ENCODE measurements at places on chromosomes 6 and 20.

DNA sequence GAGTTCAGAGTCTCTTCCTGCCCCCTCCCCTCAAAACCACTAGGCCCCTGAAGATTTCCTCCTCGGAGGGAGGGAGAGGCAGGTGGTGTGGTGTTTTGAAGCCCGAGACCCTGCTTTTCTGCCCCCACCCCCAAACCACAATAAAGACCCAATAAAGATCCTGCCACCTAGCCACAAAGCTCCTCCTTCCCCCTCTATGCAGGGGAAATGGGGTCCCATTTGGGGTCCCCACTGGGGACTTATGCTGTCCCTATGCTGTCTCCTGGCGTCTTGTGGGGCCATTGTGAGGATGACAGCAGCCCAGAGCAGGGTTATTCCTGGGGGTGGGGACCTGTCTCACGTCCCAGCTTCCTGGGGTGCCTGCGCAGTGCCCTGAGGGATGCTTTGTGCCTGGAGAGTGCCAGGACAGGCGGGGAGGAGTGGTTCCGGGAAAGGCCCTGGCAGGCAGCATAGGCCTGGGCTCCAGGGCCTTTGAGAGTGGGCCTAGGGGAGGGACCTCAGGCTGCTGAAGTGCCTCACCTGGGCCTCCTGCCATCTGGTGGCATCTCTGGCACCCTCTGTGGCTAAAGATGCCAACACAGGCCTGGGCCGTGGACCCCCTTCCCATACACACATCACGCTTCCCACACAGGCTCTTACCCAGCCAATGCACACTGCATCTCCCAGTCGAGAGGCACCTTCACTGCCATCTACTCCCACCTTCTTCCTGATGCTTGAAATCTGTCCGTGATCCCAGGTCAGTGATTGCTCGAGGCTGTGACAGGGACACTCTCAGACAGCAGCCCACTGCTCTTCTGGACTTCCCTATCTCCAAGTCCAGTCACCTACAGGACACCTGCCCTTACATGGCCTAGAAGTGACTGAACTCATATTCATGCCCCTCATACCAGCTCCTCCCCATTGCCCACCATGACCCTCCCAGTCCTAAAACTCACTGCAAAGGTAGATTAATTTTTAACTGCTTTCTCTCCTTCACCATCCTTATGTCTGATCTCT, 7.9 kb upstream of the ARMC12 start:
- ATAC-seq, result no peak

GRCh38 chr20:24147961-24148360, 159.4 kb upstream of the GGTLC1 start:
- no peak for ATAC-seq

GRCh38 chr6:169289619-169290339, 36.1 kb upstream of the THBS2 start:
- no peak for ATAC-seq

DNA sequence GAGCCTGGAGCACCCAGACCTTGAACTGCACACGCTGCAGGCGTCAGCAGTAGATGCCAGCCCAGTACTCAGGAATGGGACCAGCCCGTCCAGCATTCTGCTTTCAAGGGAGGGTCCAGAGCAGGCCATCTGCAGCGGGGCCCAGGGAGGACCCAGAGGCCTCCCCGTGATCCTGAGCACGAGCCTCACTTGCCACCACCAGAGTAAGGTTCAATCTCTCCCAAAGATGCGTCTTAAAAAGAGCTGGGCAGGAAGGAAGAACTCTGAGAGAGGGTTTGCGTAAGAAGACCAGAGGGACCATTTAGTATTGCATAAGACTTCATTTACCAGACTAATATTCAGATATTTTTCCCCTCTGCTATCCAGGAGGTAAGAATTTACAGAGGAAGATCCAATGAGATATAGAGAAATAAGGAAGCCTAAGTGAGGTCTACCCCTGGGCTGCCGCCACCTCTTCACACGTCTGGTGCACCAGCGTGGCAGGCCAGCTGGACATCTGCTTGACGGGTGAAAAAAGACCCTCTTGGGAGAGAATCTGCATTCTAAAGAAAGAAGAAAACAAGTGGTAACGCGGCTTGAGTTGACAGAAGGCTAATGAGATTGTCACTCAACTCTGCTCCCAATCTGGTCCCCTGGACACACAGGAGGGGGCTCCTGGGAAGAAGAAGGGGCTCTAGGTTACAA, 107.3 kb downstream of the PRND start:
- ATAC-seq, result no peak

- ATAC-seq, result no peak
Measured at GRCh38 chr6:72149715-72150114, 263.4 kb downstream of the RIMS1 start.

DNA sequence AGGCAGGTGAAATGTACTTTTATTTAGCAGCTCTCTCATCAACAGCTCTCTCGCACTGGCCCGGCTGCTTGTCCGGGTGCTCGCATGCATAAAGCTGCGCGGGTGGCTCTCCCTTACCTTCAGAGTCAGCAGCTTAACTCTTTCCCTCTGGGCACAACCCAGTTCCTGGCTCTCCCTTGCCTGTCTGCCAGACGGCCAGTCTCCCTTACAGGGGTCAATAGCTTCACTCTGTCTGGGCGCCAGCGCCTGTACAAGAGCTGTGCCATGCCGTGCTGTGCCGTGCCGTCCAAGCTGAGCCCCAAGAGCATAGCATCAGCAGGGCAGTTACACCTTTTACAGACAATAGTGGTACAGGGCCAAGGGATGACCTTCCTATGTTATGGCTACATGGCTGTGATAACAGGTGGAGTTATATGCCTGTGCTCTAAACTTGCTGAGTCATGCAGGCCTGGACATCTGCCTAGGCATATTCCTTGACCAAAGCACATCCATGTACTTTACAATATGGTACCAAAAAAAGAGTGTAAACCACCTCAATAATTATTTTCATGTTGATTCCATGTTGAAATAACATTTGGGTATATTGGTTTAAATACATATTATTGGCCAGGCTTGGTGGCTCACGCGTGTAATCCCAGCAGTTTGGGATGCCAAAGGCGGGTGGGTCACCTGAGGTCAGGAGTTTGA, 47.9 kb downstream of the BLTP3A start:
- ATAC-seq, result no peak

GRCh38 chr6:100554228-100554627, 89.5 kb upstream of the SIM1 start:
- ATAC-seq, result no peak

GRCh38 chr20:3174442-3175261, 1.3 kb upstream of the LZTS3 start:
- no peak for ATAC-seq

- peak; percentile 69 for ATAC-seq
Measured at GRCh38 chr6:163001330-163001729, 273.6 kb downstream of the PACRG start.

- no peak for ATAC-seq
Measured at GRCh38 chr6:13874191-13874549, 50.6 kb upstream of the RNF182 start.

DNA sequence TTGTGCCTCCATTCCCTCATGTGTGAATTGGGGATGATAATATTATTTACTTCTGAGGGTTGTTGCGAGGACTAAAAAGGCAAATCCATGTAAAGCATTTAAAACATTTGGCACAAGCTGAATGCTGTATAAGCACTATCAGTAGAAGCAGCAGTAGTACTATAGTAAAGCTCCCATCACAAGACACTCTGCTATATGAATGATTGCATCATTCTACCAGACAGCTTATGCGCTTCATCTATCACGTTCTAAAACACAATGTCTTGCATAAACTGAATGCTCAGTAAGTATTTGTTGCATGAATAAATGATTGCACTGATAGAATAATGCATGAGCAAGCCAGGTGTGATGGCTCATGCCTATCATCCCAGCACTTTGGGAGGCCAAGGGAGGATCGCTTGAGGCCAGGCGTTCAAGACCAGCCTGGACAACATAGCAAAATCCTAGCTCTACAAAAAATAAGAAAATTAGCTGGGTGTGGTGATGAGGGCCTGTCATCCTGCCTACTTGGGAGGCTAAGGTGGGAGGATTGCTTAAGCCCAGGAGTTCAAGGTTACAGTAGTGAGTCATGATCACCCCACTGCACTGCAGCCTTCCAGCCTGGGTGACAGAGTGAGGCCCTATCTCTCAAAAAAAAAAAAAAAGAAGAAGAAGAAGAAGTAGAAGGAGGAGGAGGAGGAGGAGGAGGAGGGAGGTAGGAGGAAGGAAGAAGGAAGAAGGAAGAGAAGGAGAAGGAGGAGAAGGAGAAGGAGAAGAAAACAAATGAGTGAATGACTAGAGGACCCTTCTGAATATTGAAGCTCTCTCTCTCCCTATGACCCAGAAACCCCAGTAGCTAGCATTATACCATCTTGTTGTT, 50.0 kb upstream of the FOXO3 start:
- ATAC-seq, result no peak

DNA sequence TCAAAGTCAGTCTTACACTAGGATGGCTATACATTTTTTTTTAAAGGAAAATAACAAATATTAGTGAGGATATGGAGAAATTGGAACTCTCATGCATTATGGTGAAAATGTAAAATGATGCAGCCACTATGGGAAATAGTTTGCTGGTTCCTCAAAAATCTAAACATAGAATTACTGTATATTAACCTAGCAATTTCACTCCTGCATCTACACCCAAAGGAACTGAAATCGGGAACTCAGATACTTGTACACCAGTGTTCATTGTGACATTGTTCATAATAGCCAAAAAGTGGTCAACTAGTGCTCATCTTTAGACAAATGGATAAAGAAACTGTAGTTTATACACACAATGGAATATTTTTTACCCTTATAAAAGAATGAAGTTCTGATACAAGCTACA, 110.7 kb downstream of the UTRN start:
- ATAC-seq, result no peak

DNA sequence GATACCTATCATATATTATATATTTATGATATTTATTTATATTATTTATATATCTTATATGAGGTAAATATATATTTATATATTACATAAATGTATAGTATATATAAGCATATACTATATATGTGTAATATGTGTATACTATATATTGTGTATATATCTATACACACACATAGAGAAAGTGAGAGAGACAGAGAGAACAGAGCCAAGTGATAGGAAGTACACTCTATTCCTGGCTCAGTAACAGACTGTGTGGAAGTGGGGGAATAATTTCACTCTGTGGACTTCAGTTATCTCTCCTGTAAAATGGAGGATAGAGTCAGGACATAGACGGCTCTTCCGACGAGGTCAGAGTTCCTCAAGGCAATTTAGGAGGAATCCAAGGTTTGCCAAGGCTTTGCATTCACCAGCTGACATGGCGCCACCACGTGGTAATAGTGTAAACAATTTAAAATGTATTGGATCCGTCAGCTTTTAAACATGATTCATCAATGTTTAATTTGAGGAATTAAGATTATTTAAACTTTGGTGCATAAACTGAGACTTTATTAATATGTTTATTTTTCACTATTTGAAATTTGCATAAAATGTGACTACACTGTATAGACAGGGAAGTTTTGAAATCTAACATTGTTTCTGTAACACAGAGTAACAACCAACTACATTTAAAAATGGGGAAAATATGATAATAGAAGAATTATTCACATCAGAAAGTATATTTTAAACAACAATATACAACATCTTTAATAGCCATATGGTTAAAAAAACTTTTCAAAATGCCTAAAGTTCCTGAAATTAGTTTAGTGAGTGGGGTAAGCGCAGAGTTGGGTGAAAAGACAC, 75.4 kb upstream of the TMEM244 start:
- ATAC-seq, result no peak

- peak; percentile 77 for ATAC-seq
Measured at GRCh38 chr6:70479236-70479635, 65.9 kb downstream of the FAM135A start.

- no peak for ATAC-seq
Measured at GRCh38 chr20:21437816-21438215, 40.5 kb upstream of the NKX2-4 start.

DNA sequence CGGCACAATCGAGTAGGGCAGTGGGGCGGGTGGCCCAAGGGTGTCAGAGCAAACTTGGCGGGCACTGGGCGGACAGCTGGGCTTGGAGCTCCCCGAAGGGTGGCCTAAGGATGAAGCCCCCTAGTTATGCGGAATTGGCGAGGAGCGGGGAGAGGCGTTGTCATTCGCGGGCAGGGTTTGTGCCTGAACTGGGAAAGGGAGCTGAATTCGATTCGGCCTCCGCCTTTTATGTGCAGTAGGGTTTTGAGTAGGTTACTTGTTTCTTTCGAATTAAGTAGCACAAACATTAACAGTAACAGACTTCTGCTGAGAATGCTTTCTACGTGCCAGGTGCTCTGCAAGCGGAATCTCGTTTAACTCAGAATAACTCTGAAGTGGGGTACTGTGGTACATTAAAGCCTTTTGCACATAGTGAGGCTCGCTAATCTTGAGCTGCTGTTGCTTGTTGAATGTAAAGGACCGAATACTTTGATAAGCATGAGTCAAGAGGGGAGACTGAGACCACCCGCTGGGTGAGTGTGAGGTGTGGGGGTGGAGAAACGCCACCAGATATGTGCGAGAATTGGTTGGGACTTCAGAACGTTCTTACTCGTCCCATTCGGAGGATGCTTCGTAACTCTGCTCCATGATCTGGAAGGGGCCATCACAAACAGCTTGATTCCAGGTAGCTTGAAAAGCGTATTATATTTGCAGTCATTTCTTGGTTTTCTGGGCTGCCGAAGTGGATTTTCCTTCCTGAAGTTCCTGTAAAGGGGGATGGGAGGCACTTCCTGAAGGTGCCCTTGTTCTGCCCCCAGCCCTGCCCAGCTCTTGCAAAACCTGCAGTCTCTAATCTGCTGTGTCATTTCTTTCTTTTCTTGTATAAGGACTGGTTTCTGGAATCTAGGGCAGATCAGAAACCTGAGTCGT, 833 bp downstream of the RAB5IF start:
- ATAC-seq, result no peak

DNA sequence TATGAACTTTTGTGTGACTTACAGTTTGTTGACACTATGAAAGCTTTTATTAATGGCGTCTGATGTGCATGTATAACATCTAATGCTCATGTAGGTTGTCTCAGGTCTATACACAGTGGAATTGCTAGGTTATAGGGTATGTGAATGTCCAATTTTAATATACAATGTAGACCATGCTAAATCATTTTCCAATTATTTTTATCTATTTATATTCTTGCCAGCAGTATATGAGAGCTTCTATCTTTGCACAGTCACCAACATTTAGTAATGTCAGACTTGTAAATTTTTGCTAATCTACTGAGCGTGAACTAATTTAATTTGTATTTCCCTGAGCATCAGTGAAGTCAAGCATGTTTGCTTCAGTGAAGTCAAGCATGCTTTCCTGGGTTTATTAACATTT, 64.4 kb downstream of the TPD52L1 start:
- no peak for ATAC-seq

- no peak for ATAC-seq
Measured at GRCh38 chr6:44180886-44181285, 22.3 kb downstream of the CAPN11 start.

GRCh38 chr20:51767867-51768758, at the start of gene ATP9A:
Gene ATP9A (minus strand): TSS chr20:51768390. CDS start chr20:51768369, 21 bp downstream.
- ATAC-seq, result peak; percentile 11

DNA sequence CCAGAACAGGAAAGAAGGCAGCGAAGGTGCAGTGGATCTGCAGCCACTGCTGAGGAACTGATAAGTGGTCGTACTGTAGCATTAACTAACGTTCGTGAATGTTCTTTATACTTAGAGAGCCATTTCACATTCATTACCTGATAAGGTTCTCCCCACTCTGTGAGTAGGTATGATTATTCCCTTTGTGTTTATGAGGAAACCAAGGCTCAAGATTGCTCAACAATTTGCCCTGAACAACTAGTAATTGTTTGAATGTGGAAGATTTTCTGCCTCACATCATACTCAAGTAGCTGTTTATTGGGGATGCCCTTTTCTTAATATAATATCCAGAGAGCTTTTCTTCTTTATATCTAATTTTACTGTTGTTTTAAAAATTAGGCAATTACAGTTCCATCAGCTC, 24.9 kb upstream of the ELOVL5 start:
- ATAC-seq, result no peak

- ATAC-seq, result no peak
Measured at GRCh38 chr6:24933266-24933665, 2.5 kb downstream of the RIPOR2 start.

Measured in motor neuron (in vitro differentiated cells).